ENCODE measurements at places on chromosomes 4 and X.

- no peak for DNase-seq
These were observed 362.6 kb downstream of the GASK1B start for GRCh38 chr4:157810137-157810774.

GRCh38 chr4:176791591-176792325, 964 bp downstream of the VEGFC start:
- DNase-seq = no peak

DNA sequence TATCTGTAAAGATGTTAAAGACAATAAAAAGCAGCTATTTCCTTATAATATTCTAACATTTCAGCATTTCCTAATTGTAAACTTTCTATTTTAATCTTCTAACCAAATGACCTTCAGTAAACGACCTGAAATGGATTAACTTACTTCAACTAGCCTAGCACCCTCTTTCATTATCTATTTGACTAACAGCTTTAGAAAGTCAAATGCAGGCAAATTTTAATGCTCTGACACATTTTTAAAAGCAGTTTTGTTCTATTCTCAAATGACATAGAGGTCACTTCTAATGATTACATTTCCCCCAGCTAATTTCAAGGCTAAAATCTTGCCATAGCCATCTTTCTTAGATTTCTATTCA, 41.9 kb downstream of the SLC7A11 start:
- DNase-seq = no peak

- no peak for DNase-seq
These were observed 71.0 kb downstream of the PRSS12 start for GRCh38 chr4:118281611-118282442.

DNA sequence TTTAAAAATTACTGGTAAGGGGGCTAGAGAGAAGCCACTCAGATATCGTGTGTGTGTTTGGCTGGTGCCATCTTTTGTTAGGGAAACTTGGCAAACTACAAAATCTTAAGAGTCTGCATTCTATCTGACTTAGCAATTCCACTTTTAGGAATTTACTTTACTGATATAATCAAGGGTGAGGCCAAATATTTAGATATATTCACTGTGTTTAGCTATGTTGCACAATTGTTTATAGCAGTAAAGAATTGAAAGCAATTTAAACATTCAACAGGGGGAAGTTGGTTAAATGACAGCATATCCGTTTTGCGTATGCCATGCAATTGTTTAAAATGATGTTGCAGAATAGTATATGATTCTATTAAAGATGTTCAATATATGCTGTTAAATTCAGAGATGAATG, 6.4 kb upstream of the HERC3 start:
- no peak for DNase-seq

- no peak for DNase-seq
These were observed 52.3 kb downstream of the USP9X start for GRCh38 chrX:41137589-41137988.

DNA sequence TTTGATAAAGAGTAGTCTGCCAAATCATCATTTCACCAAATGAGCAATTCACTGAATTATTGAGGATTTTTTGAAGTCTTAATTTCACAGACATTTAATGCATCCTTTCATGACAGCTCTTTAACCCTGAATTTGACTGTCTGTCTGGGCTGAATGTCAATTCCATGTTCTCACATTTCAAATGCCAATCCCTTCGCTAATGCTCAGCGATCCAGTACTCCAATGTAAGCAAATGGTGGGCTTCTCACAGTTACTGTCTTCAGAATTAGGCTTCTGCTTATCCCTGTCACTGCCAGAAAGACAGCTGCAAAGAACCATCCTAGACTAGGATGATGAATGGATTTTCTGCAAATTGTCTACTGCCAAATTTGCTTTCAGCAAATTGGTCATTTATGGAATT, 36.2 kb upstream of the USP38 start:
- no peak for DNase-seq

DNA sequence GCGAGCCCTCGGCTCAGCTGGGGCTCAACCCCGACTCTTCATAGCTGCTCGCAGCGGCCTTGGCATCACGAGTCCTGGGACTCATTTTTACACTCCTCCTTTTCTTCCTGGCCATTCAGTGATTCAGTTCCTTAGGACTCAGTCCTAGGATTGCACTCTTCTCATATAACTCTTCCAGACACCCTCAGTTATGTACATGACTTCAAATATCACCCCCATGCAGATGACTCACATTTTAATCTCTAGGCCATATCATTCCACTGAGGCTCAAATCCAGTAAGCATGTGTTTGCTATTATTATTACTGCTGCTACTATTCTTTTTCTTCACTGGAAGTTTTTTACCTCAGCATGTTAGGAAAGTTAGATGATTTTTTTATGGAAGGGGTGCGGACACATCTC, 14.4 kb downstream of the ITGB1BP2 start:
- no peak for DNase-seq

GRCh38 chr4:145501051-145501660, 19.5 kb downstream of the SMAD1 start:
- no peak for DNase-seq

DNA sequence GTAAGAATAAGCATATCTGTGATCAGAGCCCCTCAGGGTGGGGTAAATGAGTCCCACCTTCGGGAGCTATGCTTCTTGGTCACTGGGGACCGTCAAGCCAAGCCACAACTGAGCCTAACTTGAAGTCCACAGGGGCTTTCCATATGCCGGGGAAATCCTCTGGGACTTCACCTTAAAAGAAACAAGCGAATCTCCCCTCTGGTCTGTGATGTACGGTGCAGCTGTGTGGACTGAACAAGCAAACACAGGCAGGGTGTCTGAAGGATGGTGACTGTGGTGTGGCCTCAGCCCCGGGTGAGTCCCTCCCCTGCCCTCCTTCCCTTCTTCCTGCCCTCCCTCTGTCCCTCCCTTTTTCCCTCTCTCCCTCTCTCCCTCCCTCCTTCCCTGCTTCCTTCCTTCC, 29.7 kb upstream of the PPP2R2C start:
- no peak for DNase-seq

DNA sequence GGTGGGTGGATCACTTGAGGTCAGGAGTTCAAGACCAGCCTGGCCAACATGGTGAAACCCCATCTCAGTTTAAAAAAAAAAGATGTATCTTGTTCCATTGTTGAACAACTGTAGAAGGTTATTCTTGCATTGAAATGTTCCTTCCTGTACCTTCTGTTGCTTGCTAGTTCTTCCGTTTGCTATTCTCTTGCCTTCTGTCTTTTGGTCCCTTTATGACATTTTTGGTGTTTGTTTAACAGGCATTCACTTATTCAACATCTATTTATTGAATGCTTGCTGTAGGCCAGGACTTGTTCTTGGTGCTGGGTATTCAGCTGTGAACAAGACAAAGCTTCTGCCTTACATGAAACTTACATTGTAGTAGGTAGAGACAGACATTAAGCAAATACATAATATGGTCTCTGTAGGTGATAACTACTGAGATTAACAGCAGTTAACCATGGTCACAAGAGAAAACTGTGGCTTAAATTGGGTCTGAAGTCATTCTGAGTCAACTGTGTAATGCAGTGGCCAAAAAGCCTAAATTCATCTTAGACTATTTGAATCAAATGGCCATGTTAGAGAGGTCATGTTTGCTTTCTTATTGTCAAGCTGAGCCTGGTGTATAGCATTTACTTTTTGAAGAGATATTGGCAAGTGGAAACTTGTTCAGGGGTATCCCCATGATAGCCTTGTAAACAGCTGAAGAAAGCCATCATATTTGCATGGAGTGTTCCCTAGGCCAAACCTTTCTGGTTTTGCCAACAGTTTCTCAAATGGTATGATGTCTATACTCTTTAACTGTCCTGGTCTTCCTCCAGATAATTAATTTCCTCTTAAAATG, 35.6 kb downstream of the GAB1 start:
- DNase-seq = no peak

DNA sequence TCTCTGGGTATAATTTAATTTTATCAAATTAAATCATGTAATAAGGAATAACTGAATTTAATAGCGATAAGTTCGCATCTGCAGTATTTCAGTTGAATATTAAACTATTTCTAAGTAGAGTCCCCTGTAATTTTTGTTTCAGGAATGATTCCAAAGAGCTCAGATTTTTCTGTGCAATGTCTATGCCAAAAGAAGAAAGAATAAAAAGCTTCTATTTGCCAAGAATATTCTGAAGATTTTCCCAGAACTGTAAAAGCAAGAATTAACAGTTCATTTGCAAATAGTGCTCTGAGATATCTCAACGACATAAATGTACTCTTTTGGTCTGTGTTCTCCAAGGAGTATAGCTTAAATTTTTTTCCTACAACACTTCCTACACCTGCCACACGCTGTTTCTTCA, 1242.8 kb upstream of the DIAPH2 start:
- DNase-seq = no peak

- no peak for DNase-seq
These were observed 102.1 kb upstream of the FAM9B start for GRCh38 chrX:9135901-9136510.

DNA sequence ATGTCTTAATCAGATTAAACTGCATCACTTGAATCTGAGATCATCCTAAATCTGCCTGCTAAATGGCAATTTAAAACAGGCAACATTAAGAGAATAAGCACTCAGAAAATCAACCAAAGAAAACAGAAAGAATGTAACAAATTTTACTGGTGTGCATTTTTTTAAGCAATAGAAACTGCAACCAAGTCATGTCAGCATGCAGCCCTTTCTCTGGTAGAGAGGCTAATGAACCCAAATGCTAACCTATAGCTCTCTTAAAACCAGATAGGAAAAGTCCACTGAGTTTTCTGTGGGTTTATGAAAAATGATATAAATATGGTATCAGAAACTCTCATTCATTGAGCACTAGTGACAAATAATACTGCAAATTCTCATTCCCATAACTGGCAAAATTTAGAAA, 35.6 kb downstream of the COL25A1 start:
- no peak for DNase-seq

GRCh38 chrX:46140272-46140671, 404.9 kb downstream of the ZNF674 start:
- DNase-seq = no peak

DNA sequence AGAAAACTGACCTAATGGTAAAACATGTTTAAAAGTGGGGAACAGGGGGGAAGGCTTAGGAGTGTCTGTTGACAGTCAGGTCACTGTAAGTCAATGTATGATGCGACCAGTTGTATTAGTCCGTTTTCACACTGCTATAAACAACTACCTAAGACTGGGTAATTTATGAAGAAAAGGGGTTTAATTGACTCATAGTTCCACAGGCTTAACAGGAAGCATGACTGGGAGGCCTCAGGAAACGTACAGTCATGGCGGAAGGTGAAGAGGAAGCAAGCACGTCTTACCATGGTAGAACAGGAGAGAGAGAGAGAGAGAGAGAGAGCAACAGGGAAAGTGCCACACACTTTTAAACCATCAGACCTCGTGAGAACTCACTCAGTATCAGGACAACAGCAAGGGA, 13.0 kb upstream of the PLAC1 start:
- no peak for DNase-seq

GRCh38 chr4:100414016-100414790, 103.6 kb downstream of the EMCN start:
- DNase-seq = no peak

DNA sequence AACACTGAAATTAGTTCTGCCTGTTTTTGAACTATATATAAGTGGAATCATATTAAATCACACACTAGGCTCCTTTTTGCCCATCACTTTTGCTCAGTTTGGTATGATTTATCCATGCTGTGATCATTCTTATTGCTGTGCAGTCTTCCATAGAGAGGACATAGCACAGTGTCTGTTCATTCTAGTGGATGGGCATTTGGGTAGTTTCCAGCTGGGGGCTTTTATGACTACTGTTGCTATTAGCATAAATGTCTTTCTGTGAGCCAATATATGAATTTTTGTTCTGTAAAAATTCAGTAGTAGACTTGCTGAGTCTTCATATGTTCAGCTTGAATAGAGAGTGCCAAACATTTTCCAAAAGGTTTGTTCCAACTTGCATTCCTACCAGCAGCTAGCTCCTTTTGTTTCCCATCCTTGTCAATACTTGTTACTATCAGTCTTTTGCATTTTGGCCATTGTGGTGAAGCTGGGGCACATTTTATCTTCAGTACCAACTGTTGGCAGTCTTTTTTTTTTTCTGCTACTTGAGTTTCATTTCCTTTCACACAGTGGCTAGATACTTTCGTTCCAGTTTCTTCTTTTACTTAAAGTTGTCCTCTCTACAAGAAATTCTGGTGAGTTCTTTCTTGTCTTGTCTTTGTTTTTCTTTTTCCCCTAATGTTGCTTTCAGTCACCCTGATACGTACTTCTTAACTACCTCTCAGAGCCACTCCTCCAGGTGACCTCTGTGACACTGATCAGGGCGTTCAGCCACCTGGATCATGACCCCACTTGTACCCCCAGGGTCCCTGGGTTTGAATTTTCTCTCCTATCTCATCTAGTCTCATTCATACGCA, 87.0 kb downstream of the ANXA3 start:
- DNase-seq = no peak

DNA sequence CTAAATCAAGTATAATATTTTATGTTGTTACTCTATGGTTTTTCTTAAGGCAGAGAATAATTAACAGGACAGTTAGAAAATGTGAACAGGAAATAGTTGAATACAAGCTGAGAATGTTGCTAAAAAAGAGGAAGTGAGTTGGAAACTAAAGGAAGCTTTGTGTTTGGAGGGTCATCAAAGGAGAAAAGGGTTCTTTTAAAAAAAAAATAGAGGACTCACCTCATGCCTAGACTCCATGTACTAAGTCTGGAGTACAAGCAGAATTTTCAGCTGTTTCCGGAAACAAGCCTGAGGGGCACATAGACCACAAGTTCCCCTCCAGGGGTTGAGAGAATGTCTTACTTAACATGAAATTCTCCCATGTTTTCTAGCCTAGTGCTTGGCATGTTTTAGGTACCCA, 20.1 kb upstream of the MAP7D3 start:
- DNase-seq = no peak

DNA sequence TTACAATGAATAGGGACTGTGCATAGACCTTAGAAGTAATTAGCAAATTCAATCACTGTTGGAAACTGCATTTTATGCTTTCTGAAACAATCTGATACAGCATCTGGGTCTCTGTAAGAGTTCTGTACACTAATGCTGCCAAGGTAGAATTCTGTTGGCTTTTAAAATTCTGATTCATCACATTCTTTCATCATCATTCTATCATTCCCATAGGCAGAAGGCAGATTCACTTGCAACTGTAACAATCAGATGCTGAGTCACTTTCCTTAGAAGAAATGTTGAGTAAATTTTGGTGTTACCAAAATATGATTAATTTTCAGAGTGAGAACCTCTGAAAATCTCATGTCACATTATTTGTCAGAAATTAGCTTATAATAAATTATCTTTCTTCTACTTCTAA, 267.2 kb downstream of the MAPK10 start:
- DNase-seq = no peak
